Left forelimb (tissue), 1 donor: ENCODE measurements at places on chromosomes 5 and 9.

- no peak for DNase-seq
Observed at GRCh38 chr9:84563691-84564090, 105.8 kb upstream of the NTRK2 start.

DNA sequence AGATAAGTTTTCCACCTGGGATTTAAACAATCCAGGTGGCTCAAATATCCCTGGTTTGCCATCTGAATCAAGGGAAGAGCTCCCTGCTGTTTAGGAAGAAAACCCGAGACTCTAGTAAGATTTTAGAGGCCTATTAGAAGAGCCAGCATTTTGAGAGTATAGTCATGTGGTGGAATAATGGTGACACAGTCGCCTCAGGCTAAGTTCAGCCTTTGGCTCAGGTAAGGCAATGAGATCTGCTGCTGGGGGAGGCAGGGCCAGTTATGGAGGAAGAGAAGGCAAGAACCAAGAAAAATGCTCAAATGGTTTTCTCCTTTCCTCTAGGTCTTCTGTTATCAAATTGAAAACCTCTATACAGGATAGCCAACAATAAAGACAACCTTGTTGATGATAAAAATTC, 16.2 kb downstream of the RAD1 start:
- DNase-seq, result no peak

DNA sequence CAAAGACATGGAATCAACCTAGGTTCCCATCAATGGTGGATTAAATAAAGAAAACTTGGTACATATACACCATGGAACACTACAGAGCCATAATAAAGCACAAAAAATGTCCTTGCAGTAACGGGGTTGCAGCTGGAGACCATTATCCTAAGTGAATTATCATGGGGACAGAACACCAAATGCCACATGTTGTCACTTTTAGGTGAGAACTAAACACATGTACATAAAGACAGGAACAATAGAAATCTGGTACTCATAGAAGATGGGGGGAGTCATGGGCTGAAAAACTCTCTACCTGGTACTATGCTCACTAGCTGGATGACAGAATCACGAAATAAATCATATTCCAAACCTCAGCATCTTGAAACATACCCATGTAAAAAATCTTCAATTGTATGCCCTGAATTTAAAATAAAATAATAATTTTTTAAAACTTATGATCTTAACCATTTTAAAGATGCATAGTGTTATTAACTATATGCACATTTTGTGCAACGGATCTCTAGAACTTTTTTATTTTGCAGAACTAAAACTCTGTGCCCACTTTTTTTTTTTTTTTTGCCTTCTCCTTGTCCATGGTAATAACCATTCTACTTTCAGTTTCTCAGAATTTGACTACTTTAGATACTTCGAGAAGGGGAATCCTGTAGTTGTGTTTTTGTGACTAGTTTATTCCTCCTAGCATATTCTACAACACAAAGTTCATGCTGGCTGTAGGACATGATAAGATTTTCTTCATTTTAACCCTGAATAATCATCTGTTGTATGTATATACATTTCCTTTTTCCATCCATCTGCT, 1081.6 kb upstream of the ACO1 start:
- DNase-seq, result no peak

- no peak for DNase-seq
Observed at GRCh38 chr9:107292821-107293542, 9.9 kb downstream of the RAD23B start.

- no peak for DNase-seq
Observed at GRCh38 chr5:98504505-98504904, 269.0 kb upstream of the RGMB start.

DNA sequence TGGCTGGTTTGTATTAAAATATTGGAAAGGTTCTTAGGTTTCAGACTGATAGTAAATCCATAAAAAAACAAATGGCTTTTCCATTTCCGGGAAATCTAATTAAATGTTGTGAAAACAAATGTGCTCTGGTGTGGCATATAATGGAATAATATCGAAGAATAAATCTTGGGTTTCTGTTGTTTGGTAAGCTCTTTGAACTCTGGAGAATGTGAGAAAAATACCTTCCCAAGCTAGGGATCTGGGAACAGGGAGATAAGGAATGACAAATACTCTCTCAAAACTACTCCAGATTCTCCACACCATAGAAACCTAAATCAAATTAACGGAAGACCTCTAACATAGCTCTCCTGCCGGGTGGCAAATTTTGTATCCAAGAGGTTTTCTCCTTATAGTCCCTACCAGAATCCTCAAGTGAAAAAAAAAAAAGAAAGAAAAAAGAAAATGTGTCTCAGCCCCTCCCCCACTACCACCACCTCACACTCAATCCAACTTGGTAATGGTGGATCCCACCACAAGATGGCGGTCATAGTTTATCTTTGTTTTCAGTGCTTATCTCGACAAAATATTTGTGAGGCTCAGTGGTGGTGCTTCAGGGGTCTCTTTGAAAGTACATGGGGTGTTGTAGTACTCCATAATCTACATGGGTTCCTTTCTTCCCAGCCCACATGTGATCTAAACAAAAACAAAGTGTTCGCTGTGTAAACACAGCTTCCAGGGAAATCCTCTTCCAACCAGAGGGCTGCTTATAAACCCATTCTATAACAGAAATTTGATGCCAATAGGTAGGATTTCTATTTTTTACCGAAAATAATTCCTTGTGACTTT, 54.5 kb upstream of the FST start:
- DNase-seq, result no peak
